Stimulated activated CD8-positive, alpha-beta memory T cell treated with anti-CD3 and anti-CD28 coated beads, Interleukin-7, amount 100 ng/mL, for 1 hour (primary cell): ENCODE measurements at places on chromosomes 6 and 20.

DNA sequence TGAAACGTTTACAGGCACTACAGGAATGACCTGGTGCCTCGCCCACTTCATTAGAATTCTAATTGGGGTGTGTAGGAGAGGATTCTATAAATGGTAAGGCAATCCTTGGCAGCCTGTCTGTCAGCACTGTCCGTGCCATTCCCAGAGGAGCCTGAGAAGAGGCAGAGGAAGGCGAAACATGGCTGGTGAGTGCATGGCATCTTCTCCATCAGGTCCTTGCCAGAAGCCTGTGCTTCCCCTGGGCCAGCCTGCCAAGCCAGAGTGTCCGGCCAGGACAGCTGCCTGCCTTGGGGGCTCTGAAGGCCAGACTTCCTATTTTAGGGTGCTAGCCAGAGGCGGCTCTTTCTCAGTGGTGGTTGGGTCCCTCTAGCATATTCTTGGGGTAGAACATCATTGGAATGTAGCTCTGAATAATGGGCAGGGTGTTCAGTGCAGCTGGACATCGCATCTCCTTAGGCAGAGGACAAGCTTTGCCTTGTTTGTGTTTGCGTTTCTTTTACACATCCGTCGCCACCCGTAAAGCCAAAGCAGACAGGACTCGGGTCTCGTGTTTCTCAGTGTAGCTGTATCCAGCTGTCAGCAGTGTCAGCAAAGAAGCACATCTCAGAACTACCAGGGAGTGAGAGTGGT is at the start of gene TGM3:
Gene TGM3, plus strand, starts transcription at position 116 of the 630 bp plus-strand sequence. Its CDS starts 63 bp downstream, at position 179.
- no peak for DNase-seq

DNA sequence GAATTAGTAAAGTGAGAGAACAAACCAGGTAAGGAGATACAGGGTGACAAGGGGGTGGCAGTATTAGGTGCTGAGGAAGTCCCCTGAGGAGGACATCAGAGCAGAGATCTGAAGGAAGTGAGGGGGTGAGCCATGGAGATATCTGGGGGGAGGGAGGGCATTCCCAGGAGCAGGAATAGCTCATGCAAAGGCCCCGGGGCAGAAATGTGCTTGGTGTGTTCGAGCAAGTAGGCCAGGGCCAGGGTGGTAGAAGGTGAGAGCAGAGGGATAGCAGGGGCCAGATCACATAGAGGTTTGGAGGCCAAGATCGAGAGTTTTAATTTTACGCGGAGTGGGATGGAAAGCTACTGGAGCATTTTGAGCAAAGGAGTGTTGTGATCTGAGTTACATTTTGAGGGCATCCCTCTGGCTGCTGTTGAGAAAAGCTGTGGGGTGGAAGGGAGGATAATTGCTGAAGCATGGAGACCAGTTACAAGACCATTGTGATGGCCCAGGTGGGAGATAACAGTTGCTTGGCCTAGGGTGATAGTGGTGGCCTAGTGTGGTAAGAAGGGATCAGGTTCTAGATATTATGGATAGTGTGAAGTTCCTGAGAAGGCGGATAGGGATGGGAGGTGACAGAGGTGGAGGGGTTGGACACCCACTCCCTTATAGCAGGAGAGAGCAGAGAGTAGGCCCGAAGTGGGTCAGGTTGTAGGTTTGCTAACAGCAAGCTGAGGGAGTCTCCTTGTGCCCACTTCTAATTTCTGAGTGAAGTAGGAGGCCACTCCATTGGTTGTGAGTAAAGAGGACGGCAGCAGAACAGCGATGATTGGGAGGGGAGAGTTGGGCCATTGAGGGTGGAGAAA is 10.2 kb downstream of the ARFGEF2 start:
- DNase-seq, result no peak

- no peak for DNase-seq
Measured at GRCh38 chr6:135129136-135129856, 51.8 kb upstream of the MYB start.

DNA sequence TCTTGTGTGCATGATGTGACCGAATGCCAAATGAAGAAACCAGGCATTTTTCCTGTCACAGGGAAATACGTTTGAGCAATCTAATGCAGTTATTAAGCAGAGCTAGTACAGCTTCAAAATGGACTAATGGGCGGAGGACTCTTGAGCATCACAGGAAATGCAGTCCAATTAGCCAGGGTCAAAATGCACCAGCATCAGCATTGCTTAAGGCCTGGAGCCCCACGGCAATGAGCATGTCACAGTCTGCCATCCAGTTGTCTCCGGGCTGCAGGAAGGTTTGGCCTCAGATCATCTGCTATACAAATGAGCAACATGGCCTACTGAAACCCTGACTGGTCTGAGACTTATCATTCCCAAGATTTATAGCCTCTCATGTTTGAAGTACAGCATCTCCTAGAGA is 652.1 kb upstream of the SLC35B3 start:
- DNase-seq, result no peak

- no peak for DNase-seq
Measured at GRCh38 chr6:111976139-111976538, 77.8 kb upstream of the CCN6 start.

DNA sequence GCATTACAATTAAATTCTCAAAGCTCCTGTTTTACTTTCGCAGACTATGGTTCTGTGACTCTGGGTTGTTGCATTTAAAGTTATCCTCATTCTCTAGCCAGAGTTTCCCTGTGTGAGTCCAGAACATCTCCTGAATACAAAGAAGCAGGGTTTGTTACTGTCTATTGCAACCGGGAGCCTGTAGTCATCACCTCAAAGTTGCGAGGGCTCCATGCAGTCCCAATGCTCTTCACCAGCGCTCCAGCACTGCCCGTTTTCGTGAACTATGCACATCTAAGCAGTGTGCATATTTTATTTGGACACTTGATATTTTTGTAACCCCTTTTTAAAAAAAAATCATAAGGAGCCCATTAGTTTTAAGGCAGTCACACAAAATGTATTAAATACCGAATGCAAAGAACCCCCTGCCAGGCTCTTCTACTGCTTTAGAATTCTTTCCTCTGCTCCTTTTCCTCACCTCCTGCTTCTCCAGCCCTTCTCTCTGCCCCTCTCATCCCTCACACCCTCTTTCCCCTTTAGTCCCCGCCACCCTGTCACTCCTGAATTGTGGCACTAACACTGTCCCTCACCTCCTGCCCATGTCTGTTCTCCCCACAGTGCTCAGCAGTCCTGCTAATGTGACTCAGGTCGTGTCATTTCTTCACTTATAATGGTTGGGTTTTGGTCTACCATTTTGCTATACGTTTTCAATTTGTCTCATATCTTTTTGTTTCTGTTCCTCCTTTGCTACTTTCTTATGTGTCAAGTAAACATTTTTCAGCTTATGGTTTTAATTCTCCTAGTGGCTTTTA is 1.1 kb upstream of the HLA-C start:
- no peak for DNase-seq

GRCh38 chr6:41051873-41052272 is 1.1 kb upstream of the APOBEC2 start:
- no peak for DNase-seq

DNA sequence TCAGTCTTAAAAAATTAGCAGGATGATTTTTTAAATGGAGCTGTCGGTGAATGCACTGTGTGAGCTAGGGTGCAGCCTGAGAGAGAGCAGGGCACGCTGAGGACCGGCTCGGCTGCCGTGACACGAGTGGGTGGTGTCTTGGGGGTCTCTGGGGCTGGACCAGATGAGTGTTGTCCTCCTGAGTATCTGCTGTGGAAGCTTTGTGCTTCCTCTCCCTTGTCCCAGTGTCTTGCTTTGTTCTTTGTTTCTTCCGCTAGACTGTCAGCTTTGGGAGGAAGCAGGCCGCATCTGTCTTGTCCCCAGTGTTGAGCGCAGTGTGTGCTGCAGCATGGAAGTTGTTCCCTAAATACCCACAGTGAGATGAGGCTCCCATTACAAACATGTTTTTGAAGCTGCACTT is 89.4 kb downstream of the RTN4IP1 start:
- no peak for DNase-seq

DNA sequence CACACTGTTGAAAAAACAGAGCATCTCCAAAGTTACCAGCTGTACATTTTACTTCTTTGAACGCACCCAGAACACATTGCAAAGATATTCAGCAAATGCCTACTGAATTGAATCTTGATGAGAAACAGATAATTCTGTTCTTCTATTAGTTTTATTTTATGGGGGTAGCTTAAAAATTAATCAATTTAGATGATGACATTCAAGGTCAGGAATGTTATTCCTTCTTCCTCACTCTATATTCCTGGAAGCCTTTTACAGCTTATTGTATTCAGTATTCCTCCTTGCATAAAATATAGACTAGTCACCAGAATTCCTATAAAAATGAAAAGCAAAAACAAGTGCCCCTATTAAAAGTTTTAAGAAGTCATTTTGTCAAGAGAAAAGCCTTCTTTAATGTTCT is 21.4 kb upstream of the GMDS start:
- DNase-seq, result no peak

DNA sequence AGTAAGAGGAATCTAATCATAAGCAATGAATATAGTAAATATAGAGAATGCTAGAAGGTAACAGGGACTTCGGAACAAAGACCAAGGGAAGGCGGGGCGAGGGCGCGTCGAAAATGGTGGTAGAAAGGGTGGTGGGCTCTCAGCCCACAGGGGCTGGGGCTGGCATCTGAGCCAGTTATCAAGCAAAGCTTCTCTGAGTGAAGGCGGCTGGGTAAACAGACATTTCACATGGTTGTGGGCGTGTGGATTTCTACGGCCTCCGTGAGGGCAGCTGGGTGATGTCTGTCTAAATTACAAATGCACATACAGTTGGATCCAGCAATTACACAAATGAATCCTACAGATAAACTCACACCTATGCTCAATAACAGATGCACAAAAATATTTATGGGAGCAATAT is 56.6 kb downstream of the TOX2 start:
- DNase-seq, result no peak

DNA sequence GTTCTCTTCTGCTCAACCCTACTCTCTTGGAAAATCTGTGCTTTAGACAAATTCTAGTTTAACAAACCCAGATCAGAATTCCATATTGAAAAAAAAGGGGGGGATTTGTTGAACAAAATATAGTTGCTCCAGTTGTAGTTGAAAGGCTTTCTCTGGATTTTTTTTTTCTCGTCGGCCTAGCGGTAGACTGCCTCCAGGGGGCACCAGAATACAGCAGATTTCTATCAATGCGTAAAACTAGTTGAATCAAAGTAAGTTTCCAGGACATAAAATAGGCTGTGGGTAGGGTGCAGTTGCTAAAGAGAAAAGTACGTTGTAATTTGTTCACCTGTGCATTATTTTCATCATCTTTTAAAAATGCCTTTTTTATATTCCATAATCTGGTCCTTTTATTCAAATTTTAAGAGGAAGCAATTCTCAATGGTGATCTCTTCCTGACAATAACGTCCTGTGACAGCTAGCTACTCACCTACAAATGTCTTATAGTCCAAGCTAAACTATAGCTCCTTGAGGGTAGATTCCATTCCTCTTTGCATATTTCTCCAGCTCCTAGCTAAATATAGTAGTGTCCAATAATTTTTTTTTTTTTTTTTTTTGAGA is 105.4 kb downstream of the PERP start:
- DNase-seq, result peak; percentile 23

DNA sequence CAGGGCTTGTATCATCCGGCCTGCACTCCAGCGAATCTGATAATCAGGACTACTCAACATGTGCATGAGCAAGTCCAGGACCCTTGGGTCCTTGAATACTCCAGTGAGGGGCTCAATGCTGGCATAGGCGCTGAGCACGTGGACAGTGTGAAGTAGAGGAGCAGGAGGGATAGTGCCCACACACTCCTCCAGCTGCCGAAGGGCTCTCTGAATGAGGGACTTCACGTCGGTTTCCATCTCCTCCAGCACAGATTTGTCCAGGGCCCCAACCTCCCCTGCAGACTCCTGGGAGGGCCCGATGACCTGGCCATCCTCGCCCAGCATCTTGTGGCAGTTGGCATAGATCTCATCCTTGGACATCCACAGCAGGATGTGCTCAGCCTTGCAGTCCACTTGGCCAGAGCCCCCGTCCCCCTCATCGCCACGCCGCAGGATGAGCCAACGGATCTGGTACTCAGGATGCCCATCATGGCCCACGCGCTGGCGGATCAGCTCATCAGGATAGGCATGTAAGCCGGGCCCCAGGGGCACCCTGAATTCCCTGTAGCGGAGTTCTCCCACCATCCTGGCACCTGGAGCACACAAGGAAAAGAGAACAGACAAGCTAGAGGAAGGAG is 1.3 kb downstream of the CUL7 start:
- DNase-seq, result no peak
